HEK293T (cell line): ENCODE measurements at places on chromosomes 3 and 15.

- no peak for DNase-seq
Observed at GRCh38 chr3:106685745-106686144, 691.5 kb upstream of the CCDC54 start.

DNA sequence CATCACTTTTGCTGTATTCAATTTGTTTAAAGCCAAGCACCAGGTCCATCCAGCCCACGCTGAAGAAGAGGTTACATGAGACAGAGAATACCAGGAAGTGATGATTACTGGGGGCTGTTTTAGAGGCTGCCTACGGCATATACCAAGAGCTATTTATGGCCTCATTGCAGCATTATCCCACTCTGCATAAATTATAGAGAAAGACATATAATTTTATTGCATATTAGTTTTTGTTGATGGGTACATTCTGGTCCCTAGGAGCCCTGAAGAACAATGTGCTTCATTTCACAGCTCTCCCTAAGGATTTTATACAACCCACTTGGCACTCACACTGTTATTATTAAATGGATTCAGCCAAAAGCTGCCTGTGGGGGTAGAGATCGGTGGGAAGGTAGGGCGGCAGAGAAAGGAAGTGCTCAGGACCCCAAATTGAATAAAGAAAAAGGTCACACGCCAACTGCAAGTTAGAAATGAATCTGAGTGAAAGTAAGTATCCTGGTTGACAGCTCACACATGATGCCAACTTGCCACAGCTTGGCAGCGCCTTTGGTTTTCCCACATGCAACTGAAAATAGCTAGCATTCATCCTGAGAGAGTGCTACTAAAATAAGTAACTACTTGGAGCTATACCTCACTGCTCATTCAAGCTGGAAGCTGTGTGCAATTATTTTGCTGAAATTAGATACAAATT, 73.7 kb downstream of the CCNL1 start:
- DNase-seq = no peak

DNA sequence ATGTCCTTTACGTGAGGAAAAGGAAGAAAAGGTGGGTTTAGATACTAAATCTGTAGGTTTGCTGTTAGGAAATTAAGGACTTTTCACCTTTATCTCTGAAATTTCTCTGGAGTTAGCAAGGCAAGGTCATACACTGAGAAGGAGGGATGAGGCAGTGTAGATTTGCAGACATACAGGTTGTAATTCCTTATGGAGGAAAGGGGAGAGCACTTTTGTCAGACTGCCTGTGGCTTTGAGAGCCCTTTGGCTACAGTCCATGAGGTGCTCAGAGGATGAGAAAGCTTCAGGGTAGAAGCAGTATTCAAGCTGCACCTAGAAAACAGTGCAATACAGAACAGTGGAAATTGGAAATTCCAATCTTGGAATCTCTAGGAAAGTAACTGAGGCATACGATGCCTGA, 8.3 kb downstream of the RPL14 start:
- DNase-seq = no peak

DNA sequence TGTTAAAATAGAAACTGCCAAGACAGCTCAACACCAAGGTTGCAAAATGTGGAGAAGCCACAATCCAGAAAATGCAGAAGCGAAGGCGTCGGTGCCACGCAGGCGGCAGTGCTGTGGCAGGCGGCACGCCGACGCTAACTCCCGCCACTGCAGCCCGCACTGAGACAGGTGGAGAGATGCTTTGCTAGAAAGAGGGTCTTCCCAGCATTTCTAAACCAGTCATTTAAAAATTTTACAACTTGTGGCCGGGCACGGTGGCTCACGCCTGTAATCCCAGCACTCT, 23.2 kb downstream of the CYFIP1 start:
- DNase-seq = no peak

- no peak for DNase-seq
Observed at GRCh38 chr3:95721938-95722337, 1092.5 kb upstream of the EPHA6 start.

DNA sequence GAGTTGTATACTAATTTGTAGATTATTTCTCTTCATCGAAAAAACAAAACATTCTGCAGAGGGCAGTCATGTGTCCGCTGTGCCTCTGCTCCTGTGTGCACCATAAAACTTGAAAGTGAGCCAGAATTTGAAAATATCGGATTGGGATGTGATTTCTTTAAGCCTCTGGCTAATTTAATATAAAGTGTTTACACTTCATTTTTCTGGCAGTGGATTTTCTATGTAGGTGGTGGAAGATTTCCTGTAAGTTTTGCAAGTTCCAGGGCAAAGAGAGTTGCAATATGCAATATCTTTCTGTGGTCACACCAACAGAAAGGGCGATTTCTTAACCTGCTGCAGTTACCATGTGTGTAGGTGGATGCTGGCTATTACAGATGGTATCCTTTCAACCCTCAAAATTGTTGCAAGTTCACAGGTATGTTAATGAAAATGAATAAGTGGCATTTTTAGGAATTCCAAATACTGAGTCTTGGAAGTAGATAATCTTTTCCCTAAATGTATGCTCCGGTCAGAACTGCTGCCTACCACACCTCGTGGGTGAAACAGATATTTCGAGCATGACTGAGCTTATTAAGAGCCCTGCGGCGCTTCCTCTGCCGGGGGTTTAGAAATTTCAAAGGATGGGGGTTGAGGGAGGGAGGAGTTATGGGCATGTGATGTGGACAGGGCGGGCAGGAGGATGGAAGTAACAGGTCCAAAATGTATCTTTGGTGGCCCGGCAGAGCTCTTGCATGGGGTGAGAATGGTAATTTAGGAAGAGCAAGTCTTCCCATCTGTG, 134.0 kb downstream of the PGPEP1L start:
- peak; percentile 68 for DNase-seq

- DNase-seq = no peak
Observed at GRCh38 chr3:178880274-178880673, 191.3 kb downstream of the ZMAT3 start.

- no peak for DNase-seq
Observed at GRCh38 chr15:65339920-65340319, 35.4 kb downstream of the RNU5B-1 start.

DNA sequence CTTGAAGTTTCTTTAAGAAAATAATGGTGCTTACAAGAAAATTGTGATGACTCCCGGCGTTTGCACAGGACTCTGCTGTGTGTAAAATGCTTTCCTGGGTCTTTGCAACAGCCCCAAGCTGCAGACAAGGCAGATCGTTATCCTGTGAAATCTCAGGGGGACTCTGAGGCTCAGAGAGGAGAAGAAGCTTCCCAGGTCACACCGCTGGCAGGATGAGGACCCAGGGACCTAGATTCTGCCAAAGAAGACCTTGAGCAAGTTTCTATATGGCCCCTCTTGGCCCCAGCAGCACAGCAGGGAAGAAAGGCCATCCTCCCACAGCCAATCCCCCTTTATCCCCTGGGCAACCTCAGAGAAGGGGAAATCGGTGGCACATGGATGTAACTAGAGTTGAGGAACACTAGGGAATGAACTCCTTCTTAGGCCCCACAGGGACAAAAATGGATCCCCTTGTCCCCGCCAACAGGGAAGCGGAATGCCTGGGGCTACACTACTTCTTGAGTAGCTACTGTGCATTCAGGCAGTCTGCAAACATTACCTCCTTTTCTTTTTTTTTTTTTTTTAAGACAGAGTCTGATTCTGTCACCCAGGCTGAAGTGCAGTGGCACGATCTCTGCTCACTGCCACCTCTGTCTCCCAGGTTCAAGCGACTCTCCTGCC, 72.8 kb downstream of the CPN2 start:
- DNase-seq = no peak

- peak; percentile 9 for DNase-seq
Observed at GRCh38 chr15:62068071-62068809, 1.5 kb downstream of the C2CD4A start.

GRCh38 chr15:67038736-67039135, 26.7 kb upstream of the SMAD3 start:
- DNase-seq = no peak

DNA sequence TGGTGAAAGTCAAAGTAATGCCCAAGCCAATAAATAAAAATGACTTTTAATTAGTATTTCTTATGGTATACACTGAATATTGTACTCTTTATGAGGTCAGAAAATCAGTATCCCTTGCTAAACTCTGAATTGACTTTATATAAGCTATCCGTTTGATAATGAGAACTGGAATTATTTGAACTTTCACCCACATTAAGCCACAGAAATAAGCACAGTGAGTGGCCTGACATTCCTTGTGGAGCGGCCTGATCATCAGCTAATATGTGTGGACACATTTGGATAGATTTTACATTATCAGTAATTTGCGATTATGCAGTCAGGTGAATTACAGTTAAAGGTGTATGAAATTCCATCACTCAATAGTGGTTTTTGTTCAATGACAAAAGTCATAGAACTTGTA, 136.0 kb upstream of the CBLB start:
- DNase-seq = no peak

DNA sequence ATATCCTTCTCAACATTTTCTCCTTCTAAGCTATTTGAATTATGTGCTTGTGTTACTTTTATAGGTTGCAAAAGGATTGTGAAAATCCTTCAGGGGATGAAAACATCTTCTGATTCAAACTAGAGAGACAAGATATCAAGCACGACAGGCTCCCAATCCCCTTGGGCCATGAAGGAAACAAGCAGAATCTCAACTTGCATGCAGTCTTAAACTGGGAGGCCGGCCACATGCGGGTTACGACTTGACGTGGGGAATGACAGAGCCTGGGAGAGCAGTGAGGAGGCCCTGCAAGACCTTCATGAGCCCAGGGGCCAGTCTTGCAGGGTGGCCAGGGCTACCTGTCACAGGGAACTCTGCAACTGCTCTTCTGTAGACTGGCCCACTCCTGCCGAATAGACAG, 94.4 kb downstream of the SCN11A start:
- no peak for DNase-seq

- DNase-seq = no peak
Observed at GRCh38 chr3:174101244-174101643, 703.7 kb downstream of the NLGN1 start.

- DNase-seq = no peak
Observed at GRCh38 chr3:40185029-40185695, 124.3 kb upstream of the EIF1B start.

DNA sequence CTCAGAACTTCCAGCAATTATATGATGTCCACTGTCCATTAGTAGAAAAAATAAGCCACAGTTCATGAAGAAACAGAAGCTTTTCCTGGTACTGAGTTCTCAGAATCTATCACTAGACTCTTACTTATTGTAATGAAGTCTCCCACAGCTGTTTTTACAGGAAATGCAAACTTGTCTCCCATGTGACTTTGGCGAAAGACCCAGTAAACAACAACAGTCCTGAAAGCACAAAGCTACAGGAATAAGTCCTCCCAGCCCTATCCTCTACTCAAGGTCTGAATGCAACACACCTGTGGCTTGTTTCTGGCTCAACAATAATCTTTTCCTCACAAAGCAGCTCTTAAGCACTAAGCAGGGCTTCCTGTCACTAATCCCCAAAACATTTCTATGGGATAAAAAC, 55.9 kb downstream of the EOMES start:
- no peak for DNase-seq

DNA sequence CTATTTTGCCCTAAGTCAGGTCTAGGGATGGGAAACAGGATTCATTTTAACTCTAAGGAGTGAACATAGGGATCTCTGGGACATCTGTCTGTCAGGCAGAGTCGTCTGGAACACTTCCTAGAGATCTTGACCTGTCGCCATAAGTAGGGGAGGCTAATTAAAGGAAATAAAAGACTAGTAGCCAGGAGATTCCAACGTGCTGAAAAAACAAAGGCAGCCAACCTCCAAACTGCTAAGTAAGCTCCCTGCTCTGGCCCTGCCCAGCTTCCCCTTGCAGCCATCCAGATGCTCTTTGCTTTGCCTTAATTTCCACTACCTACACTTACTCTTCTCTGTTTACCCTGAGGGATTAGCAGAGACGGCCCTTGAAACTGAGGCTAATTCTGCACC, 18.4 kb upstream of the TSEN2 start:
- no peak for DNase-seq

- DNase-seq = no peak
Observed at GRCh38 chr15:71691081-71691457, 119.3 kb upstream of the NR2E3 start.

- DNase-seq = no peak
Observed at GRCh38 chr3:186254676-186255650, 107.1 kb downstream of the DGKG start.

DNA sequence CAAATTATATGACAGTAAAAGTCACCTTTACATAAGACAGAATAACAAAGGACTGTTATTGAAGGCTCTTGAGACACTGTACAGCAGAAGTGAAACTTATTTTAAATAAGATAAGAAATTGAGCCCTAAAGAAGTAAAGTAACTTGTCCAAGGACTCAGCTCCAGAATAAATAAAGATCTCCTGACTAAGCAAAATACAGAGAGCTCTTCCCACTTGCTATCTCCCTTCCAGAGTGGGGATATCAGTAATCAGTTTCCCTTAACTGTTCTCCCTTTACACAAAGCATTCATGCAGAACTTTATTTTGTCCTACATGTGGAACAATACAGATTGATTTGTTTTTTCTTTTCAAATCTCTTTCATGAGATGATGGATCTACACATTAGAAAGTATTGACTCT, 129.5 kb upstream of the BHLHE40 start:
- DNase-seq = no peak

- DNase-seq = no peak
Observed at GRCh38 chr3:133899311-133899710, 3.6 kb upstream of the RAB6B start.

DNA sequence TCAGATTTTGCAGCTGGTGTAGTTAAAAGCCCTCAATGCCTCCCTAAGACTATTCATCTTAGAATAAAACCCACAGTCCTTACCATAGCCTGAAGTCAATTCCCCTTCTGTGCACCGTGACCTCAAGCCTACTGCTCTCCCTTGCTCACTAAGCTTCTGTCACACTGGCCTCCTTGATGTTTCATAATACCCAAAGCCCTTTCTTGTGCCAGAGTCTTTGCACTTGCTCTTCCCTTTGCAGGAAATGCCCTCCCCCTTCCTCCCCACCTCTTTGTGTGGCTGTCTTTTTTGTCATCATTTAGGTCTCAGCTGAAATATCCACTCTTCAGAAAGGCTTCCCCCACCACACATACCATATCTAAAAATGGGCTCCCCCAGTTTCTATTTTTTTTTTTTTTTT, 4.2 kb upstream of the PLEKHO2 start:
- DNase-seq = no peak

DNA sequence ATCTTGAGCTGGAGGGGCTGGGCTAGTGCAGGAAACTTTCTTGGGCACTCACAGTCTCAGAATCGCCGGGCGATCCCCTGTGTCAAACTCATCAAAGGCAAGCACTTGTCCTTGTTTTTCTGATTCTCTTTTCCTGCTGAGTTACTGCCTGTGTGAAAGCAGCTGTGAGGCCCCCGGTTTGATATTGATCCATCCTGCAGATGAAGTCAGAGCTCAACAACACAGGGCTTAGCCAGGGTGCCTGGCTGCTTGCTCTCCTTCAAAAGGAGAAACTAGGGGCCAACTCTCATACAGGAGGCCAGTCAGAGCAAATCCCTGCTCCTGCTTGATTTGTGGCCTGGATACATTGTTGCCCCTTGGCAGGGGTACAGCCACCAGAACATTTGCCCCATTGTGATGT, 22.9 kb downstream of the CLSTN2 start:
- no peak for DNase-seq

- no peak for DNase-seq
Observed at GRCh38 chr3:106276151-106276550, 407.3 kb upstream of the CBLB start.

GRCh38 chr15:75723171-75723846, 10.7 kb upstream of the CSPG4 start:
- no peak for DNase-seq

- DNase-seq = no peak
Observed at GRCh38 chr15:69402816-69403215, 11.3 kb upstream of the KIF23 start.

GRCh38 chr3:138593488-138594149, 441 bp downstream of the CEP70 start:
- DNase-seq = no peak

GRCh38 chr15:100705841-100706240, 103.5 kb downstream of the ASB7 start:
- no peak for DNase-seq
